ENCODE measurements at places on chromosomes 16 and 17.
A peak's percentile ranks its signal among the peaks of the same experiment; 100 is the strongest.

DNA sequence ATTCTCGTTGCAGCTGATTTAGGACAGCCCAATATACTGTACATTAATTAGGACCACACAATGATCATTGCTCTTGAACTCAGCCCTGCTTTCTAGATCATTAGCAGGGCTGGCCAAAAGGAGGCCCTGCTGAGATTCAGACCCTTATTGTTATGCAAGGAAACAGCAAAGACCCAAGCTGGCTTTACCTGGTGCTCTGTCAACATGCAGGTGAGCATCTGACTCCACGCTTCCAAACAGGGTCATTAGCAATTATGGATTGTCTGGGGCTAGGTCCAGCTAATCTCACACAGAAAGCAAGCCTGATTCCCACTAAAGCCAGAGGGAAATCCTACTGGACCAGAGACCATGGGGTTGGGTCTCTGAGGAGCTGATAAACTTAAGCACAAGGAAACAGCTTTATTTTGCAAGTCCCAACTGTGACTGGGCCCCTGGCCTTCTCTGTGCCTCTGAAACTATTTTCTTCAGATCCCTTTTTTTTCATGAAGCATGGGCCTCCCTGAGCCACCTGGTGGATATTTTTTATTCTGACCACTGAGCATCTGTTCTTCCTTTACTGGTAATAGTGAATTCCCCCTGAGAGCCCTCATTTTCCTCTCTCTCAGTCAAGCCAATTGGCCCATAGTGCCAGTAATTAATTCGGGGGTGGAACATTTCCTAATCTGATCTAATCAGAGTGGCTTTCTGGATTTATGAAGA lies 236.1 kb downstream of the GRIN2A start:
- DNase-seq = no peak

DNA sequence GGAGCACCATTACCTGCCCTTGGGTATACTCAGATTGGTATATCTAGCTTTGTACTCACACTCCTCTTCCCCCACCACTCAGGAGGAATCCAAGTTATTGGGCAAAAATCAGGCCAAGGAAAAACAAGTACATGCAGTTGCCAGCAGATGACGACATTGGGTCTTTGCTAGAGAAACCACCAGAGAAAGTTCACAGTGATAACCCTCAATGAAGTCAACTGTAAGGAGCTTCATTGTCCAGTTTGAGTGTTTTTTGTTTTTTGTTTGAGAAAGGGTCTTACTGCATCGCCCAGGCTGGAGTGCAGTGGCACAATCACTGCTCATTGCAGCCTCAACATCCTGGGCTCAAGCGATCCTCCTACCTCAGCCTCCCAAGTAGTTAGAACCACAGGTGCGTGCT lies 34.6 kb upstream of the TOX3 start:
- no peak for DNase-seq

DNA sequence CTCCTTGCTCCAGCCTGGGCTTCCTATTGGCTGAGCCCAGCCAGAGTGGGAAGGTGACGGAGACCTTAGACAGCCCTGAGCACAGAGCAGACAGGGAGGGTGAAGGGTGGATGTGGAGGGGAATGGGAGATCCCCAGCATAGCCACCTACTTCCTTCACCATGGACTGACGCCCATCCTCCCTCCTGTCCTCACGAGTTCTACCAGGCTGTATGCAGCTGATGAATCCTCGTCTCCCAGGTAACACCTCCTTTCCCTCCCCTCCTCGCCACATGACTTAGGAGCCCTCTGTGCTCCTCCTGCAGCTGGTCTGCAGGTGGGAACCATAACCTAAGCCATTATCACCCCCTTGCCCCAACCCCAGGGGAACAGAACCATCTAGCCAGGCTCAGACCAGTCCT lies 9.0 kb upstream of the CRHR1 start:
- no peak for DNase-seq

DNA sequence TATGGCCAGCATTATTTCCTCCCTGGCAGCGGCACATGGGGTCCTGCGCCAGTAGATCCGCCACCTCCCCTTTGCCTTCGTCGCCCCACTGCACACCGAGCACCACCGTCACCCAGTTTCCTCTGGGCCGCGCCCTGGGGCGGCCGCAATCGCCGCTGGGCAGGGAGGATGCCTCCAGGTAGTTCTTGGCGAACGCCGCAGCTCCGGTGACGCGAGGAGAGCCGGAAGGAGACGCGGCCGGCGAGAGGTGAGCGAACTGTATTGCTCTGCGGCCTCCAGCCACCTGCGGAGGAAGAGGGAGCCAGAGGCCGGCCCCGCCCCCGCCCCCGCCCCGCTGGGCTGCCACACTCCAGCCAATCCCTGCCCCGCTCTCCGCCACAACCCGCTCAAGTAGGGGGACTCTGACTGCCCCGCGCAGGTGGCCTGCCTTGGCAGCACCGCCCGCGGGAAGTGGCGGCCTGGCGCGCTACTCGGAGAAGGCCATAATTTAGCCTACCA lies 11.8 kb upstream of the SLFN13 start:
- DNase-seq = peak; percentile 71

DNA sequence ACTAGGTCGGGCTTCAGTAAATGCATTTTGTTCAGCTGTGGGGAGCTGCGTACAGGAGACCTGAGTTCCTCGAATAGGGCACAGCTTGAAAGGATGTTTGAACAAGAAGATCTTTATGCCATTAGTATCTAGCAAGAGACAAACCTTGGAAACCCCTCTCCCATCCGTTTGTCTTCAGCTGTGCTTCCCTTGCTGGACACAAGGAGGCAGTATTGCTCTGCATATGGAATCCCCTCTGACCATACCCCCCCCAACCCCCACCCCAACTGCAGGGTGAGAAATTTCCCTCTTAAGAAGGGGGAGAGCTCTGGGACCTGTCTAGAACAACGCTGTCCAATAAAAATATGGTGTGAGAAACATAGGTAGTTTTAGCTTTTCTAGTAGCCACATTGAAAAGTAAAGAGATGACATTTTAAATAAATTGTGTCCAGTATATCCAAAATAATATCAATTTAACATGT lies 1.6 kb downstream of the MRM1 start:
- peak; percentile 65 for DNase-seq

DNA sequence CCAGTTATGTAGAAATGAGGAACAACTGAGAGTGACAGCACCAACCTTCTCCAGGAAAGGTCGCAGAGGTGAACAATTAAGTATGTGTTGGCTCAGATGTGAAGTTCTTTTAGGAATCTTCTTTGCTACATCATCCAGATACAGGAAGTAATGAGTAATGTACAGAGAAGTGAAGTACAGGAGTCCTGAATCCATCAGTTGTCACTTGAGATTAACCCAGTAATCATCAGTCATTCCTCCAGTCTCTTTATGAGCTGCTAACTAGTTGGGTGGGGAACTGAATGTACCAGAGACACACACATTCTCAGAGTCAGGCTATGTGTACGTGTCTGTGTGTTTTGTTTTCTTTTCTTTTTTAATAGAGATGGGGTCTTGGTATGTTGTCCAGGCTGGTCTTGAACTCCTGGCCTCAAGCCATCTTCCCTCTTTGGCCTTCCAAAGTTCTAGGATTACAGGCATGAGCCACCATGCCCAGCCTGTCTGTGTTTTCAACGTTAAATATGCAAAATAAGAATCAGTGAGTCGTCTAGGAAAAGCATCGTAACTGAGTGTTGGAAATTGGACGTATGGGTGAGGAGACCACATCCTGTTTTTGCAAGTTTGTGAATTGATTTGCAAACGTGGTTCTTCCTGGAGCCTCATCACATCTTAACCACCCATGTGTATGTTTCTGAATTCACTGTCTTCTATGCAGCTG lies 19.9 kb downstream of the ZNF200 start:
- DNase-seq = no peak

GRCh38 chr17:17749025-17749772 lies 67.9 kb downstream of the RAI1 start:
- DNase-seq = no peak

- DNase-seq = no peak
Observed at GRCh38 chr16:26951950-26952349, 114.8 kb upstream of the C16orf82 start.

- no peak for DNase-seq
Observed at GRCh38 chr16:77290451-77291115, 91.4 kb downstream of the SYCE1L start.

DNA sequence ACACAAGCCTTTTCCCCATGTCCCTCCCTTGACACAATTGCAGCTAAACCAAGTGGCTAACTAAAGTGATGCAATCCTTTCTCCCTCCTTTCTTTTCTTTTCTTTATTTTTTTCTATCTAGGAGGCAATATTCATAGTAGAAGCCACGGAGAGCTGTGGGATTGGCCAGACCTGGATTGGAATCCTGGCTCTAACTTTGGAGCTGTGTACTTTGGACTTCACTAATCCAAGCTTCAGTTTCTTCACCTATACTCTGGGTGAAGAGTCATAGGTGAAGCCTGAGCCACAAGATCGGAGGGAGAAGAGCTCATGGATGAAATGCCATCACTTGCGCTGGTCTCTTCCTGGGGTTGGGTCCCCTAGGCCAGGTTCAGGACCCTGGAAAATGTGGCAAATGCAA lies 177.2 kb downstream of the IRX5 start:
- no peak for DNase-seq

GRCh38 chr16:87133966-87134627 lies 183.1 kb downstream of the C16orf95 start:
- no peak for DNase-seq

DNA sequence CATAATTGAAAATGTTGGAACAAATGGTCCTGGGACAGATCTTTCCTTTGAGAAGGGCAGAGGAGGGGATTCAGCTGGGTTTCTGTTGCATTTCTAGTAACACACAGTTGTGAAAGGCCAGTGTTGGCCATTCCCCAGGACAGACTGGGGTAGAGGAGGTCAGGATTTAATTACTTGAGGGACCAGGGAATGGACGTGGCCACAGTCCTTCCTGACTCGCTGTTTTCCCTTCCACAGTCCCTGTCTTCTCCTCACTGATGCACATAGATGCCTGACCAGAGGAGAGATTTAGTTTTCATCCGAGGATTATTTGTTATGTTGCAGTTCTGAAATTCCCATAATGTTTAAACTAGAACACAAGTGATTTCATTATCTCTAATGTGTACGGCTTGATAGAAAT lies 25.2 kb upstream of the HEATR6 start:
- DNase-seq = no peak

DNA sequence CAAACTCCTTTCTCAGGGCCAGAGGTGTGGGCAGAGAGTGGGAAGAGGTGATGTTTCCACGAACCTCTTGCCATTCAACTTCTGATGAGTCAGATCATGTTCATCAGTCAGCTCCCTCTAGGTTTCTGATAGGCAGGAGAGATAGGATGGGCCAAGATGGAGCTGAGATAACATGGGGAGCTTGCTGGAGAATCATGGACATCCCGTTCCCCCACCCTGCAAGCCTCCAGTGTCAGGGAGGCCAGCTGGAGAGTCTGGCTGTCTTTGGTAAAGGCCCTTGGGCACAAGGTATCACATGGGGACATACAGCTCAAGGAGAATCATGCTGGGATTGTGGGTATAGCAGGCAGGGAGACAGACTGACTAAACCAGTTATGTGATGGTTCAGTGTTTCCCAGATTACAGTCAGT lies 136.0 kb upstream of the IRX3 start:
- no peak for DNase-seq

DNA sequence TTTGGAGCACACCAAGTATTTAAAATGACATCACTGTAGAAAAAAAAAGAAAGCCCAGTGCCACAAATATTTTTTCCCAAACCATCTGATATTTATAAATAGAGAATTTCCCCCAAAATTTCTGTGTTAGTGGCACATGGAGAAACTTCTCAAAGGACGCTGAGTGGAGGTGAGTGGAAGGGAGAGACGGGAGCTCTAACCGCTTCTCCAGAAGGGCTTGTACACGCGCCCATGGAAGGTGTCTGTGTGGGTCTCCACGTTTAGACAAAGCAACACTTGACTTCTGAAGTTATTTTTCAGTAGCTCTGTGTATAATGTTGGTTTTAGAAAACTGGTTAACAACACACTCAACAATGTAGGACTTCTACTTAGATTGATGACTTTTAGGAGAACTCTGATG lies 1.0 kb downstream of the MYOCD start:
- DNase-seq = no peak

GRCh38 chr16:20940871-20941635 lies 40.5 kb downstream of the LYRM1 start:
- no peak for DNase-seq

DNA sequence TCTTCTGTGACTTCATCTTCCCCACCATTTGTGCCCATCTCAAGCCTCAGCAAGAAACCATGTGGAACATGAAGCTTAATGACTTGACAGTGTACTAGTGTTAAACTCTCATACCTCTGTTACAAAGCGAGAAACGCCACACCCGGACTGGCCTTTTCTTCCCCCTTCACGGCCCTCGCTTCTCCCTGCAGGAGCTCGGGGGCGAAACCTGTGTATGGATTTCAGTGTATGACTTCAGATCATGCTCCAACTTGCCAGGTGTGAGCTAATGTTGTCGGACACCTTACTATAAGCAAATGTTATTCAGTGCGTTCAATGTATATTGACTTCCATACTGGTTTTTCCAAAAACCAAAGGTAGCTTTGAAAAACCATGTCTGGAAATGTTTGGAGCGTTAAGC lies 20.1 kb upstream of the SLC5A11 start:
- DNase-seq = no peak

GRCh38 chr17:864315-864714 lies 82.2 kb downstream of the MRM3 start:
- no peak for DNase-seq

DNA sequence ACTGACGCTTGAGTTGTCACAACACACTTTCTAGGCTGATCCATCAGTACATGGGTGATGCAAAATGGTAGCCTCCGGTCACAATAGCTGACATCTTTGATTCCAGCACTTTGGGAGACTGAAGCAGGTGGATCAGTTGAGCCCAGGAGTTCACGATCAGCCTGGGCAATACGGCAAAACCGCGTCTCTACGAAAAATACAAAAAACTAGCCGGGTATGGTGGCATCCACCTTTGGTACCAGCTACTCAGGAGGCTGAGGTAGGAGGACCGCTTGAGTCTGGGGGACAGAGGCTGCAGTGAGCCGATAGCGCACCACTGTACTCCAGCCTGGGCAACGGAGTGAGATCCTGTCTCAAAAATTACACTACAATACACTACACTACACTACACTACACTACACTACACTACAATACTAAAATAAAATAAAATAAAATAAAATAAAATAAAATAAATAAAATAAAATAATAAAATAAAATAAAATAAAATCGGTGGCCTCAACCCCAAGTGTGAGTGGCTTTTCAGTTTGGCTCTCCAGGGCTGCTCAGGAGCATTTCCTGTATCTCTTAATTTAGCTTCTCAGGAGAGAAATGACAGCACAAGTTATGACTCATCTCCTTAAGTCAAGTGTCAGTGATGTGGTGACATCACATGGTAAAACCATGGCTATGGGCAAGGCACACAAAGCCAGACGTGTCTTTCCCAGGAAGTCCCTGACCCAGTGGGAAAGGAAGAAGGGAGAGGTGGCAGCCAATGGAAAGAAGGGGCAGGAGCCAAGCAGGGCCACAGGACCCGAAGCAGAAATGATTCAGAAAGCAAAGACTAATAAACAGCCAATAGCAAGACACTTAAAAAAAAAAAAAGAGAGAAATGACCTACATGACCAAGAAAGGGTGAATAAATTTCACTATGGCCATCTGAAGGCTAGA lies 75.3 kb upstream of the TBC1D3K start:
- DNase-seq = no peak
